ENCODE measurements at places on chromosomes 1 and 21. TPM values are rescaled to one million over a fixed set of nuclear protein-coding genes. Genes with fewer than 3 reads are reported as not detected.

Gene LDLRAD1
- not detected for total RNA-seq

Gene MRPL39
- 31.0 TPM for total RNA-seq

Gene PRMT6
- total RNA-seq, result 12.4 TPM

Gene CFAP74
- total RNA-seq, result not detected

Gene CD5L
- total RNA-seq, result not detected

Gene IGSF9
- not detected for total RNA-seq

Gene DENND2C
- 1.6 TPM for total RNA-seq

Gene KCNK2
- 56.6 TPM for total RNA-seq

Gene OLIG1
- not detected for total RNA-seq

Gene WDR64
- not detected for total RNA-seq

Gene XCL2
- not detected for total RNA-seq

Gene JAM2
- total RNA-seq, result 0.36 TPM

Gene SF3B4
- 104 TPM for total RNA-seq

Gene BEND5
- total RNA-seq, result not detected

Gene GREM2
- total RNA-seq, result 5.3 TPM

- no peak for DNase-seq
Measured at GRCh38 chr1:62844030-62844429, 60.1 kb downstream of the ATG4C start.

GRCh38 chr1:244239261-244239770 lies 188.2 kb downstream of the ZBTB18 start:
- DNase-seq, result no peak

GRCh38 chr1:29239142-29239541 lies 2.8 kb downstream of the PTPRU start:
- DNase-seq, result no peak

GRCh38 chr21:31107176-31107785 lies 69.0 kb upstream of the KRTAP19-8 start:
- DNase-seq, result no peak

DNA sequence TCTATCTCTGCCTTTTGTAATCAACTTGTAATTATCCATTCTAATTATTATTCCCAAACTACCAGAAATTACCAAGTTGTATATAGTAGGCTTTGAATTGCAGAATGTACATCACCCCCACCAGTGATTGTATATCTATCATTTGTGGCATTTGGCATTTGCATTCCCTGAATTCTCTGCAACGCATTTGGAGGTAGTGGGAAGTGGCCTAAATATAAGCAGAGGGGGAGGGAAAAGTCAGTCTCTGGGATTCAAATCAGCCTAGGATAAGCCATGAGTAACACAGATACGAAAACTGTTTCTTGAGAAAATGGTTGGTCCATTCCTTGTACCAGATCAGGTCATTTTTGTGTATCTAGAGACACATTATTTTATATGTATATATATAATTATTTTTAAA lies 20.7 kb downstream of the DDX20 start:
- DNase-seq, result no peak

DNA sequence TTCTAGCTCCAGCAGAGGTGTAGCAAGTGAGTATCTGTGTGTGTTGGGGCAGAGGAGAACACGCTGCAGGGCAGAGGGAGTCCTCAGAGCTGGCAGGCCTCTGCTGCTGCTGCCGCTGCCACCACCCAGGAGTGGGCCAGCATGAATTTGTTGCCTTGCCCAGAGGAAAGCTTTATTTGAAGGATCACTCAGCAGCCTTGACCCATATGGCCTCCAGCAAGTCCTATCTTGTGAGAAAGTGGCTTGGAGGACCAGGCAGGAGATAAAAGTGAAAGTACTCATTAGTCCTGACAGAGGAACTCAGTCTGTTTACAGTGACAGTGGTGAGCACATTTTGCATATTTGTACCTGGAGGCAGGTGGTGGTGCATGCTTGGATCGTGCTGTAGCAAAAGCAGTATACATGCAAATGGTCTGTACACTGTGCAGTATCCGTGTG lies 3.1 kb downstream of the TRAF5 start:
- DNase-seq, result no peak

DNA sequence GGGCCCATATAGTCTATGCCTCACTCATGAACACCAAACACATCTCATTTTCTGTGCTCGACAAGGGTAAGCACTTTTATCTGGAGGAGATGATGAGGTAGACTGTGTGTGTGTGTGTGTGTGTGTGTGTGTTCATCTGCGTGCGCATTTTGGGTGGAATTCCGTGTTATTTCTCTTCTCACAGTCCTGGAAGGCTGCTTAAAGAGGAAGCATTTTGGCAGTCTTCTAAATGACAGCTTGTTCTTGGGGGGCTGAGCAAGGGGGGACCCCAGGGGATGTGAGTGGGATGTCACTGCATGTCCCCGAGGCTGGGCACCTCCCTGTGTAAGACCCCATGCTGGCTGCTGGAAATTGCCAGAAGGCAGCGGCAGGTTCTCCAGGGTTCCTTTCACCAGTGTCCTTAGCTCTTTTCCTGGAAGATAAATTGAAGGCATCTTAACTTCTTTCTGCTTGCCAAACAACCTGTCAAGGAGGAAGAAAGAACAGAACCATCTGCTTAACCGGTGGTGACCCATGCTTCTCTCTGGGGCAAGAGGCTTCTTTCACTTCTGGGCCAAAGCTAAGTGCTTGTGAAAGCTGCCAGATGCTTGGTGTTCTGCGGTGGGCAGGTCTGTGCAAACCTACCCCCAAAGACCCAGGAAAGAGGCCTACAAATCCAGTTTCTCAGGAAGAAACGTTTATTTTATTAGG lies 9.9 kb upstream of the RD3 start:
- DNase-seq, result no peak

- DNase-seq, result no peak
Measured at GRCh38 chr1:30492451-30492850, 230.9 kb downstream of the MATN1 start.

DNA sequence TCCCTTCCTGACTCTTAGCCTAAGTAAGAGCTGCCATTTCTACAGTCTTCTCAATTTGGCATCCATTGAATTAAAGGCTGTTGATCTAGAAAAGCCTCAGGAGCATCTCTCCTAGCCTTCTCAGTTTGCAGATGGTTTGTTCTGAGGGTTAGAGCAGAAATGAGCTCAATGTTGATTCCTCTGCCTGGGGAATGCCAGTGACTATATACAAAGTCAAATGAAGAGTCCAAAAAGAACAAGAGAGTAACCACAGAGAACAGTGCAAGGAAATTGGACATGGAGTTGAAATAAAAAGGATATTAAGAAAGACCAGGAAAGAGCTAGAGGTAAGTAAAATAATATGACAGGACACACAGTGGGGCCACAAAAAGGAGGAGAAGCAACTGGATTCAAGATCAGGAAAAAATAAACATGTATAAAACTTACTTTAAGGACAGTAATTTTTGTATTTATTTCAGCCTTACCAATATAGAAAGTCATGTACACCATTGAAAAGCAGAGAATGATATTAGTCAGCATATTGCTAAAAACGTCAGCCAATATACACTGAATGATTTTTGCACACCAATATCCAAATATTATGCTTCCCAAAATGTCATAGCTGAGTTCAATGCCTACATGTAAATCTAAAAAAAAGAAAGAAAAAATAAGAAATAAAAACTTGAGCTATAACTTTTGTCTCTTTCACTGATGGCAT lies 21.3 kb downstream of the SLC9C2 start:
- DNase-seq, result no peak

DNA sequence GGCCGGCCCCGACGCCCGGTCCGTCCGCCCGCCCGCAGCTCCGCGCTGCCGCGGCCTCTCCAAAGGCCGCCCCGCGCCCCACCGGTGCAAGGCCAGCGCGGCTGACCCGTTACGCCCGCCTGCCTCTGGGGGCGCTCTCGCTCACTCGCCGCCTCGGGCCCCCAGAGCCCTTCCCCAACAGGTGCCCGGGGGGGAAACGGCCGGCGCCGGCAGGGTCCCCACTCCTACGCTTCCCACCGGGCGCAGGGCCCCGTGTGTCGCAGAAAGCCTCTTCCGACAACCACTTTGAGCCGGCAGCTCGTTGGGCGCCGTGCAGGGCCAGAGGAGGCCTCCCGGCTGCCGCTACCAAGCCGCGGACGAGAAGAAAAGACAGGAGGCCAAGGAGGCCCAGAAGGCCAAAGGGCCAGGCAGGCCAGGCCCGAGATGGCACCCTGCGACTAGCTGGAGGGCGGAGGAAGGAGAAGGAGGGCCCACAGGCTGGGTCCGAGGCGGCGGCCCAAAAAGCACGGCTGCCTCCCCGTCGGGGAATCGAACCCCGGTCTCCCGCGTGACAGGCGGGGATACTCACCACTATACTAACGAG lies 64.9 kb upstream of the FCGR2A start:
- peak; percentile 47 for DNase-seq

GRCh38 chr21:27104846-27105431 lies 138.1 kb upstream of the ADAMTS5 start:
- peak; percentile 6 for DNase-seq

GRCh38 chr1:41936107-41936506 lies 17.4 kb upstream of the HIVEP3 start:
- DNase-seq, result peak; percentile 60

- peak; percentile 42 for DNase-seq
Measured at GRCh38 chr1:184222652-184223052, 164.2 kb upstream of the C1orf21 start.

DNA sequence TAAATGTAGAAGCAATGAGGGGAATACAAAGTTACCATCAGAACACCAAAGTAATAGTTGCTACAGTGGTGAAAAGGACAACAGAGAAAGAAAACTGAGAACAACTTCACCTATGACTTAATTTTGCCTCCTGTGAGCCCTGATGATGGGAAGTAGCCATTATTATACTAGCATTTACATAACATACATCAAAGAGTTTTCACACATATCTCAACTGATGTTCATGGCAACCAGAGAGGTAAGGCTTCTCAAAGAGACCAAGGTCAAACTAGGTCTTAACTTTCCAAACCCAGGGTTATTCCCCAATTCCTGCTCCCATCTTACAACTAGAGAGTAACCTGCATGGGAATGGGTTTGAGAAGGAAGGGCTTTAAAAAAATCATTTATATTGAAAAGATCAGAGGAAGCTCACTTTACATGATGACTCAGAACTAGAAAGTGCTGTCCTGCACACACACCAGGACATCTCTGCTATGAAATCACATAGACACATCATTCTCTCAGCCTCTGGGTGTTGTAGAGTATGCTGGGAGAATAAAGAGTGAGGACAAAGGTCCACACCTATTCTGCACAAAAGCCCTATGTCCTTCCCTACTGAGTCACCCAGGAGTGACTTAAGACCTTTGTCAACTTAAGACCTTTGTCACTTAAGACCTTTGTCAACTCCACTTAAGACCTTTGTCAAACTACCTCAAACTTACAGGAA lies 179.7 kb downstream of the TNFSF18 start:
- peak; percentile 50 for DNase-seq

DNA sequence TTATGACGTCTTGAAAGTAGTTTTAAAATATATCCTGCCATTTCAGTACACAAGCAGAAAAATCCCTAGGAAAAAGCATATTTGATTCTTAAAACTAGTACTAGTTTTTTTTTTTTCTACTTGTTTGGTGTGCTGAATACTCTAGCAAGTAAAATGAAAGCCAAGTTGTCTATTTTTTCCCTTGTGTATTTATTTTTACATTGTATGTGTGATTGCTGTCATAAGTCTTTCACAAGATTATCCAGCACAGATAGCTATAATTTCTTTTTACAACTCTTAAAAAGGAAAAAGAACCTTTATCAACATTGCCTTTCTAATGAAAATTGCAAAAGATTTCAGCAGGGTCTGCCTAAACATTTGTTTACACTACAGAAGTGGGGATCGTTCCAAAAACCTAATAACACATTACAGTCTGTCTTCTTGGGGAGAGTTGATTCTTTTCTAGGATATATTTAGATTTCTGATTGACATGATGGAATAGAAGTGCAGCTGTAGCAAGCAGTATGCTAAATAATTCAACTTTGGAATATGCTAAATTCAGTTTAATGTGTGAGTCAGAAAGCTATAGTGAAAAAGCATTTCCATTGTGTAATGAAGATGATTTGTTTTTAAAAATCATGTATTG lies 2.5 kb downstream of the DR1 start:
- DNase-seq, result no peak

GRCh38 chr1:169892927-169893644 lies 610 bp downstream of the SCYL3 start:
- DNase-seq, result no peak

GRCh38 chr1:182086620-182087019 lies 25.1 kb upstream of the ZNF648 start:
- DNase-seq, result no peak

DNA sequence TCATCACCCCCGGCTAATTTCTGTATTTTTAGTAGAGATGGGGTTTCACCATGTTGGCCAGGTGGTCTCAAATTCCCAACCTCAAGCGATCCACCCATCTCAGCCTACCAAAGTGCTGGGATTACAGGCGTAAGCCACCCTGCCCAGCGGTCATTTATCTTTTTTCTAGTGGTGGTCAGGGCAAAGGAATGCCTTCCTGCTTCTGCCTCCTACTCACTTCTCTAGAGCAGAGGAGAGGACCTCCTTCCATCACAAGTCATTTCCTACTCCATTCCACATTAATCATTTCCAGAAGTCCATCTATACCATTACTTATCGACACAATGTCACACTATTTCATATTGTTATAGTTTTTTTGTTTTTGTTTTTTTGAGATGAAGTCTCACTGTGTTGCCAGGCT lies 13.3 kb downstream of the FBXO42 start:
- no peak for DNase-seq

GRCh38 chr1:10253755-10254154 lies 43.4 kb downstream of the KIF1B start:
- peak; percentile 97 for DNase-seq

- DNase-seq, result no peak
Measured at GRCh38 chr1:26524181-26524580, 5.4 kb upstream of the RPS6KA1 start.

GRCh38 chr21:41740604-41741252 lies 26.1 kb downstream of the RIPK4 start:
- no peak for DNase-seq

DNA sequence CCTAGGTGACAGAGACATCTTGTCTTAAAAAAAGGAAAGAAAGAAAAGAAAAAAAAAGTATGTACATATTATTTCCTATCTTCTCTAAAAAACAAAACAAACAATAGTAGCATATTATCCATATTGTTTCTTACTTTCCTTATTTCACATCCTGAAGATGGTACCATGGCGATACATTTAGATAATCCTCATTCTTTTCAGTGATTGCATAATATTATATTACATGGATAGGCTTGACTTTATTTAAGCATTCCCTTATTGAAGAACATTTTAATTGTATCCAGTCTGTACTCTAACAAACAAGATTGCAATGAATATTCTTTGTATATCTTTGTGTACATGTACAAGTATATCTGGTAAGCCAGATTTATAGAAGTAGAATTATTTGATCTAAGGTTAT lies 82.9 kb upstream of the PUM1 start:
- DNase-seq, result no peak

GRCh38 chr1:193666485-193667083 lies 480.2 kb upstream of the B3GALT2 start:
- no peak for DNase-seq

DNA sequence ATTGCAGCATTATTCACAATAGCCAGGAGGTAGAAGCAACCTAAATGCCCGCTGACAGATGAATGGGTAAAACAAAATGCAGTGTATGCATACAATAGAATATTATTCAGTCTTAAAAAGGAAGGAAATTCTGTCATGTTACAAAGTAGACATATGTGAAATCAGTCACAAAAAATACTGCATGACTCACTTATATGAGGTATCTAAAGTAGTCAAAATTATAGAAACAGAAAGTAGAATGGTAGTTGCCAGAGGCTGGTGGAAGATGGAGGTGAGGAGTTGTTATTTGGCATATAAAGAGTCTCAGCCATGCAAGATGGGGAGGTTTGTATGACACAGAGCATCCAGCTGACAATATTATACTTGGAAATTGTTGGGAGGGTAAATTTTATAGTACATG lies 43.0 kb upstream of the EGLN1 start:
- DNase-seq, result no peak

- no peak for DNase-seq
Measured at GRCh38 chr21:36913247-36914169, 53.0 kb downstream of the HLCS start.

- peak; percentile 82 for DNase-seq
Measured at GRCh38 chr1:27970401-27970800, 10.6 kb downstream of the XKR8 start.
